Left forelimb (tissue), 1 donor: ENCODE measurements at places on chromosomes 1 and 21.

GRCh38 chr1:53410100-53410541, 49.1 kb upstream of the DMRTB1 start:
- no peak for DNase-seq

DNA sequence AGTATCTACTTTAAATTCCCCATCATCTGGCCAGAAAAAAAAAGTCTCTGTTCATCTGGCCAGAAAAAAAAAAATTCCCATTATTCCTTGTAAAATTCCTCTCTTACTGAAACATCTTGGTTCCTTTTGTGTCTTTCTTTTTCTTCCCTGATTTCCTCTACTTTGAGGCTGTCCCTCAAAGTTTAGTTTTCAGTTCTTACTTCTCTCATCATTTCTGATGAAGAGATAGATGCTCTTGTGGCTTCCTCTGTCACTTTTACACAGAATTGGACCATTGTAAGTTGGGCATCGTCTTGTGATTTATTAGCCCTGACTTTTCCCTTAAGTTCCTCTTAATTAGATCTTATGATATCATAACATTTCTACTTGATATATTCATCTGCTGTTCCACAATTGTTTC, 6.5 kb downstream of the SOAT1 start:
- no peak for DNase-seq

DNA sequence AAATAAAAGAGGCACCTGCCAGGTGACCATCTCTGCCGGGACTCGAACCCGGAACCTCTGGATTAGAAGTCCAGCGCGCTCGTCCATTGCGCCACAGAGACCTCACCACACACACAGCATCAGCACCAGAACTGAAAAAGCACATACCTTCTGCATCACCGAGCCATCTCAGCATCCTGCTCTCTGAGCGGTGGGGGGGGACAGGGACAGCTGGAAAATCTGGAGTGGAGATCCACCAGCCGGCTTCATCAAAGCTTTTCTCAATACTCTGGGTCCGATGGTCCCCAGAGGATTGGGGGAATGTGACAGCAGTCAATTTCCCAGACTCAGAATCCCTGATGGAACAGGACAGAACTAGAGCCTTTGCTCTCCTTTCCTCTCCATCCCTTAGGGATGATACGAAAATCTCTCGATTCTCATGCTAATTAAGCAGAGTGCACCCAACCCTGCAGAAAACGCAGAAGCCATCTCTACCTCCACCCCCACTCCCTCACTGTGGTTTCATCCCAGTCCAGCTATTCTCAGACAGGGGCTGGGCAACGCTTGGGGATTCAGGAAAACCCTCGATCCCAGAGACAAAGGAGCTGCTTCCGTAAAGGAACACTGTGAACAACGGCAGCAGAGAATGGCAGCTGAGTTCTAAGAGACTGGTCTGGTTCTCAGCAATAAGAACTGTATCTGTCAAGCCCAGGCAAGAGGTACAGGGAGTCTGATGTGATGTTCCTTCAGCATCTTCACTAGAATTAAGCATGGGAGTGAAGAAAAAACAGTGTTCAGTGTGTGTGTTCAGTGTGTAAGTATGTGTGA, 29.6 kb upstream of the CADM3 start:
- no peak for DNase-seq

DNA sequence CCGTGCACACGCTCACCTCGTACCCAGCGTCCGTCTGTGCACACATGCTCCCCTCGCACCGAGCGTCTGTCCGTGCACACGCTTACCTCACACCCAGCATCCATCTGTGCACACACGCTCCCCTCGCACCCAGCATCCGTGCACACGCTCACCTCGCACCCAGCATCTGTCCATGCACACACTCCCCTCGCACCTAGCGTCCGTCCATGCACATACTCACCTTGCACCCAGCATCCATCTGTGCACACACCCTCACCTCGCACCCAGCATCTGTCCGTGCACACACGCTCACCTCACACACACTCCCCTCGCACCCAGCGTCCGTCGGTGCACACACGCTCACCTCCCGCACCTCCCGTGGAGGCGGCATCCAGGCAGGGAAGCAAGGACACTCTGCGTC, 24.4 kb upstream of the COL18A1 start:
- DNase-seq = peak; percentile 49

DNA sequence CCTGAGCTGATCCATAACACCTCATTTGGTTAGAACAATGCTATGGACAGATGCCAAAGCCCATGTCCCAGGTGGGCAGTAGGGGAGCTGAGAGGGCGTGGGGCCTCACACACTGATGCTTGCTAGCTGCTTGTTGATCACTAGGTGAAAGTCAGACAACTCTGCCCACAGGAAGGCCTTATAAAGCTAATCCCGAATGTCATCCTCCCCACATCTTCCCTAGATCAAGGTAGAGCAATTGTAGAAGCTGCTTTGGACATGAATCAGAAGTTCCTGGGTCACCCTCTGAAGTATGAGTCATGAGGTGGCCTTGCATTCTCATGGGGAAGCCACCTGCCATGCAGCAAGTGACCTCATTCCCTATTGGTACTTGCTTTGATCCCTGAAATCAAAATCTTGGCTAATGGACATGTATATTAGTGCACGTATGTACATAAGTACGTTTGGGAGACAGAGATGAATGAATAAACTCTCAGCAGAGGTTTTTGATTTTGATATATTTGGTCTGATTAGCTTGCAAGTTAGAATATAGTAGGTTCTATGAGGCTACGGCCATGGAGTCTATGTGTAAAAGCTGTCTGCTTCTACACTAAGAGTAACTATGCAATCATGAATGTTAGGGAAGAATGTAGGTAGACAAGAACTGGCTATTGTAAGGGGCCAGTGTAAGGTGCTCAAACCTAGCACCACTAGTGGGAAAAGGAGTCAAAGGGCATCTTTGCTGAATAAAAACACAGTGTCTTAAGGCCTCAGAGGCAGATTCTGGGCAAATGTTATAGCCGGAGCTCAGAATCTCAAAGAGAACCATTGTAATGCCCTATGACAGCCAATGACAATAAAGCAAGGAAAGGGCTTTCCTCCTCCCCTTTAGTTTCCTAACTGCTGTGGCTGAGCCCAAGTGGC, 52.6 kb downstream of the ABCA4 start:
- DNase-seq = no peak

- no peak for DNase-seq
Observed at GRCh38 chr1:169576241-169576934, 9.9 kb downstream of the F5 start.

GRCh38 chr1:201173736-201174135, 16.9 kb upstream of the IGFN1 start:
- DNase-seq = no peak

GRCh38 chr1:25642574-25643108, 26.1 kb downstream of the MAN1C1 start:
- DNase-seq = no peak

DNA sequence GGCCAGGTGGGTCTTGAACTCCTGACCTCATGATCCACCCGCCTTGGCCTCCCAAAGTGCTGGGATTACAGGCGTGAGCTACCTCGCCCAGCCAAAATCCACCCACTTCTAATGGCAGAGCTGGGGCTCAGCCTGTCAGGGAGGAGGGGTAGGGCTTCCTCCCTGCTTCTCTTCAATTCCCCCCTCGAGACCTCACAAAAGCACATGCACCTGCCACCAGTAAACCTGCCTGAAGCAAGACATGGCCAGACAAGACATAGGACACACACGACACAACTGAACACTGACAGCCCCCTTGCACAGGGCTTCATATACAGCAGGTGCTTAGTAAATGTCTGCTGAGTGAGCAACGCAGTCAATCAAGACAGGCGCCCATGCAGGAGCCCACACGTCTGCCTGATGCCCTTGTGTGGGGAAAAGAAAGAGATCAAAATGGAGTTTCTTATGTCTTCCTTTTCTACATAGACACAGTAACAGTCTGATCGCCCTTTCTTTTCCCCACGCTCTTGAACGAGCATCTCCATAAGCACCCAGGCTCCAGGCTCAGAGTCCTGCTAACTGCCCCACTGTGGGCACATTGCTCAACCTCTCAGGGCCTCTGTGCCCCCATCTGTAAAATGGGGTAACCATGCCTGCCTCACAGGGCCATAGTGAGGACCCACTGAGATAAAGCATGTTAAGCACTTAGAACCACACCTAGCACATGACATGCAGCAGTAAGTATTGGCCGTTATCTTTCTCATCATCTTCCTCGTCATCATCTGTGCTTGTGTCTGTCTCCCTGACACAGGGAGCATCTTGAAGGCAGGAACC, 8.8 kb downstream of the SDC3 start:
- DNase-seq = no peak

GRCh38 chr1:17671741-17672140, 83.4 kb upstream of the ACTL8 start:
- no peak for DNase-seq

DNA sequence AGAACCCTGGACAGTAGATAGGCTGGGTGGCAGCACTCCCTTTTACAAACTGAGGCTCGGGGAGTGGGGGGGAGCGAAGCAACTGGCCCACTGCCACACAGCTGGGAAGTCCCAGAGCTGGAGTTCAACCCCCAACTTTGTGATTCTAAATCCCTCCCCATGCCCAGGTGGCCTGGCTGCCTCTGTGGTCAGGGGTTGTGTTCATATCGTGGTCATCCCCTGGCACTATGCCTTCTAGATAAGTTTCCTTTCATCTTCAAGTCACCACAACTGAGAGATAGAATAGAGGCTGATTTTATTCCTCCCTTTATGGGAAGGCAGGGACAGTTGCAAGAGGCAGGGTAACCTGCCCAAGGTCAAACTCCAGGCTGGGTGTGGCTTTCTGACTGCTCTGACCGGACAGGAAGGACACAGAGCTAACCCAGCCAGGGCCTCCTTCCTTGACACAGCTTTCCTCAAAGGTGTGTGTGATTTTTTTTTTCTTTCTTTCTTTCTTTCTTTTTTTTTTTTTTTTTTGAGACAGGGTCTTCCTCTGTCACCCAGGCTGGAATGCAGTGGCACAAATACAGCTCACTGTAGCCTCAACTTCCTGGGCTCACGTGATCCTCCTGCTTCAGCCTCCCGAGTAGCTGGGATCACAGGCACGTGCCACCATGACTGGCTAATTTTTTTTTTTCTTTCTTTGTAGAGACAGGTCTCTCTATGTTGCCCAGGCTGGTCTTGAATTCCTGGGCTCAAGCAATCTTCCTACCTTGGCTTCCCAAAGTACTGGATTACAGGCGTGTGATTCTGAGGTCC, 18.4 kb upstream of the TNFRSF1B start:
- no peak for DNase-seq

GRCh38 chr1:2288311-2288710, 60.2 kb downstream of the SKI start:
- no peak for DNase-seq

DNA sequence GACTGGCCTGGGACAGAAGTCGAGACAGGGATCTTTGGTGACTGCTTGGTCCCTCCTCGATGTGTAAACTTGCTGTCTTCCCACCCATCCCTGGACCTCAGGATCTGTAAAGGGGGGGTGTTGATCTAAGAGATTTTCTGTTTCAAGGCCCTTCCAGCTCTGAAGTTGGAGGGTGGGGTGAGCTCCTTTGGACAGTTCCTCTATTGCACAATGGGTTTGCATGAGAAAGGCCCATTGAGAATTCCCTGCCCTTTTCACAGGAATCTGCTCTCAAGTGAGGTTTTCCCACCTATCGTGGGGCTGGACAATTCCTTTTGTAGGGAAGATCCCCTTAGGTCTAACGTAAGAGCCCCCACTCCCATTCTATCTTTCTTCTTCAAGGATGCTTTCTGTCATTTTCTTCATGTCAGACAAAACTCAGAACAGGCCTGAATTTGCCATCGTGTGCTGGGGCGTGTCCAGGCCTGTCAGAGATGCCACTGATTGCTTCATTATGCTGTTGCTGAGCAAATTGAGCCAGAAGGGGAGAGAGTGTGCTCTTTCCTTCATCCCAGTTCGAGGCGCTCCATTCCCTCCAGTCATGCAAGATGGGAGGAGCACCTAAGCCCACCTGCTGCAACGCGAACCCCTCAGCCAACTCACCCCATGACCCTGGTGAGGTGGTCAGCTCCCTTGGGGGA, 149.9 kb upstream of the IGSF21 start:
- DNase-seq = no peak

DNA sequence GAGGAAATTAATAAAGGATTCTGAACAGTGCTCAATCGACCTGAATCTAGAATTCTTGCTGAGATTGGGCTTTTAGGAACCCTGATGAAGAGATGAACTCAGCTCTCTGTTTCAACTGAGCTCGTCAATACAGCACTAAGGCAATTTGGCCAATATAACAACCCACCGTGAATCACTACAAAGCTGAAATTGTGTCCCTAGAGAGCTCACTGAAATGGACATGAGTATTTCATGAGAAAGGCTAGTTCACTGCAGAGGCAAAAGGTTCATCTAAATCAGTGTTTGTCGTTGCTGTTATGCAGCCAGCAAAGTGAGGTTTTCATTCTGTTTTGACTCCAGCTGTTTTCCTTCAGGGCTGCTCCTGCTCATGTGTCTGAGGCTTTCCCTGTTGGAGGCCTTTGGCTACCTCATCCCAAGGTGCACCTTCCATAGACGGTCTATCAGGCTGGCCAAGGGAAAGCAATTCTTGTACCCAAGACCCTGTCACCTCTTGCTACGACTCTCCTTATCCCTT, 83.5 kb downstream of the URB2 start:
- no peak for DNase-seq

GRCh38 chr1:147156642-147157041, 15.6 kb downstream of the PRKAB2 start:
- DNase-seq = no peak

DNA sequence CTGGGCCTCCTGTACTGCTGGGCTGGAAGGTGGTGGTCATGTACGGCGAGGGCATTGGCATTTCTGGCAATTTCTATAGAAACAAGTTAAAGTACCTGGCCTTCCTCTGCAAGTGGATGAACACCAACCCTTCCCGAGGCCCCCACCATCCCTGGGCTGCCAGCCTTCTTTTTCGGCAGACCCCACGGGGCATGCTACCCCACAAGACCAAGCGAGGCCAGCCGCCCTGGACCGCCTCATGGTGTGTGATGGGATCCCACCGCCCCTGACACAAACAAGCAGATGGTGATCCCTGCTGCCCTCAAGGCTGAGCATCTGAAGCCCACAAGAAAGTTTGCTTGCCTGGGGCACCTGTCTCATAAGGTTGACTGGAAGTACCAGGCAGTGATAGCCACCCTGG, 76.0 kb downstream of the NFASC start:
- no peak for DNase-seq

DNA sequence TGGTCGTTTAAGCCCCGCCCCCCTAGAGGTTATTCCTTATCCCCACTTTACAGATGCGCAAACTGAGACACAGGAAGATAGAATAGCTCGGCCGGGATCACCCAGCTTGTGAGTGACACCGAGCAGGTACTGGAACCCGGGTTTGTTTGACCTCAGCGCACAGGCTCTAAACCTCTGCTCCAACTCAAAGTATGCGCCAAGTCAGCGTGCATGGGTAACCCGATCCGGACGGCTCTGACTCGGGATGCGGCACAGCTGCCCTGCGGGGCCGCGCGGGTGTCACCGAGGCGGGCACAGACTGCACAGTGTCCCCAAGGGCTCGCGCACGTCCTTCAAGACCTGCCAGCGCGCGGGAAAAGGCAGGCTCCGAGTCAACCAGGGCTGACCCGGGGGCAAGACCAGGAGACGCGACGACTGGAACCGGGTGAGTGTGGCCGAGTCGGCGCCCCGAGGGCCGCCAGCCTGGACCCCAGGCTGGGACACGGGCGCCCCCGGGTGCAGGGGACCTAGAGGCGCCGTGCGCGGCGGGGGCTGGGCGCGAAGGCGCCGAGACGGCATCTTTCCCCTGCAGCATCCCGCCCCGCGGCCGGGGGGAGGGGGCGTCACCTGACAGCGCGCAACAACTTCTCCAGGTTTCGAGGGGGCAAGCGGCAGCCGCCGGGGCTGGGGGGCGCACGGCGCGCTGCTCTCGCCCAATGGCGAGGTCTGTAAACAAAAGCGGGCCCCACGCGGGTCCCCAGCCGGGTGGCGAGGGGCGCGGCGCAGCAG, 101.9 kb upstream of the SOD1 start:
- no peak for DNase-seq

- DNase-seq = no peak
Observed at GRCh38 chr1:165415068-165415467, 29.9 kb downstream of the RXRG start.
